ENCODE measurements at places on chromosomes 7 and 10.

DNA sequence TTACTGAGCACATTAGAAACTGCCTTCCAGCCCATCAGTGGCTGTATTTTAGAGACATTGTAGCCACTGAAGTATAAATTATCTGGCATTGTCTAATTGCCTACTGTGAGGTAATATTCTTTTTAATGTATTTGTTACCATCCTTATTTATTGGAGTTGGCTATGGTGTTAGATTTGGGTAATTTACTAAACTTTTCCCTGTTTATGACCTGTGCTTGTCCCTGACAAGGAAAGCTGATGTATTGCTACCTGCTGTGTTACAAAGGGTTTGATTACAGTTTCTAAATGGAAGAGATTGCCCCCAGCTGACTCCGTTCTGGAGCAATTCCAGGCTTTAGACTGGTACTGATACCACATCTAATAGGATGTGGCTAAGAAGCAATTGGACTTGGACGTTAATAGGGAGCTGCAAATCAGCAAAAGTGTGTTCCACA is 12.3 kb upstream of the ASCC1 start:
- no peak for DNase-seq

- no peak for DNase-seq
Measured at GRCh38 chr7:38748056-38748610, 117.0 kb upstream of the AMPH start.

DNA sequence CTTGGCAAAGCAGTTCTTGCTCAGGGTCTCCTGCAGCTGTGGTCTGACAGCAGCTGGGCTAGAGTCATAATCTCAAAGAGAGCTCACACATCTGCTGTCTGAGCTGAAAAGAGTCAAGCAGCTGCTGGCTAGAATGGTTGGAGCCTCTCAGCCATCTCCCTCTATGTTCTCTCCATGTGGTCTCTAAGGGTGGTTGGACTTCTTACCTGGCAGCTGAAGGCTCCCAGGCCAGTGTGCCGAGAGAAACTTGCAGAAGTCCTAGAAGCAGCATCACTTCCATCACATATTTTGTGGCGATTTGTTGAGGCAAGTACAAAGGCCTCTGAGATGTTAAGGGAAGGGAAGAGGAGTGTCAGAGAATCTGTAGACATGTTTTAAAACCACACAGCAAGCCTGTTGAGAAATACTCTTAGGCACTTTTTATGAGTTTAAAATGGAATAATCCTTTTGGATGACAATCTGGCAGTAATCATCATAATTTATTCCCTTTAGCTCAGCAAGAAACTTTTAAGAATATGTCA is 93.2 kb downstream of the REEP3 start:
- DNase-seq: no peak

GRCh38 chr10:30176182-30176581 is 116.8 kb upstream of the JCAD start:
- no peak for DNase-seq

DNA sequence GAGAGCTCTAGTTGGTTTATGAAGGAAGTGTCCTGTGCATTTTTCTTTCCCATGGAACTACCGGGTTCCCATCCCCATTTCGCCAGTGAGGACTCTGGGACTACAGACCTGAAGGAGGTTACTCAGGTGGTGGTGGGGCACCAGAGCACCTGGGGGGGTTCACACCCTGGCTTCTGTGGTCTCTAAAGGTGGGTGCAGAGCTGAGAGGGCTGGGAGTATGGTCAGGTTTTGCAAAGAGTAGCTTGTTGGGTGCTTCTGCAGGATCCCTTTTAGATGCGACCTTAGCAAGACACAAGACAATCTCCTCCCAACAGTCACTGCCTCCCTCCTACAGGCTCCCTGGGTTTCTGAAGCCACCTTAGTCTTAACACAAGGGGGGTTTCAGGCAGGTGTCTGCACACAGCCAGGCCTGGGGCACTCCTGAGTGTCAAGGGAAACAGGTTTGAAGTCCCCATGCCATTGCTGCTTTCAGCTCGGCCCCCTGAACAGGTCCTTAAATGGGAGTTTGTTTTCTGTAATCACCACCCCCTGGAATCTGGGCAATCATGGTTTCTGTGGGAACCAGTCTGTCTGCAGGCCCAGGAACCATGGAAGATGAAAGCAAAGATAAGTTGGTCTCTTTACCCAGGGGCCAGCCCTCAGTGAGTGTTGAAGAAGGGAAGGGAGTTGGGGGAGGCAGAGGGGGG is 9.9 kb upstream of the CXCL12 start:
- DNase-seq: no peak

DNA sequence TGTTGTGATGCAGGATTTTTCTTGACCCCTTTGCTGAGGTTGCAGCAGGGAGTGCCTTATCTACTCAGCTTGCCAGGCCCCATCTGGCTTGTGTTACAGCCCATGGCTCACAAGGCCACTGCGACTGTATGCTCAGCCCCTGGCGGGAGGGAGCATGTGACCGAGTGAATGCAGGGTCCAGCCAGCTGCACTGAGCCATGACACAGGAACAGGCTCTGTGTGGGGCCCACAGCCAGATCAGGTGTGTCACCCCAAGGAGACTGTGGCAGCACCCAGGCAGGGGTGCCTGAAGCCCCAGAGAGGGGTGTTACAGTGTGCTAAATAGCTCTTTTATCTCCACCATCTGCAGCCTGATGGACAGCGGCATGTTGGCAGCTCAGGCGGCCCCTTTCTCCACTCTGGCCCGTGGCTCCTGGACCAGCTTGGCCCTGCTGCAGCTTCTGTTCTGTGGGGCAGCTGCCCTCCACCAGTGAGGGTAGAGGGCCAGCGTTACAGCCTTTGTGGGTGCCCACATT is 2.6 kb upstream of the PCBD1 start:
- DNase-seq: no peak

GRCh38 chr7:154627646-154628290 is 375.2 kb downstream of the PAXIP1 start:
- no peak for DNase-seq

DNA sequence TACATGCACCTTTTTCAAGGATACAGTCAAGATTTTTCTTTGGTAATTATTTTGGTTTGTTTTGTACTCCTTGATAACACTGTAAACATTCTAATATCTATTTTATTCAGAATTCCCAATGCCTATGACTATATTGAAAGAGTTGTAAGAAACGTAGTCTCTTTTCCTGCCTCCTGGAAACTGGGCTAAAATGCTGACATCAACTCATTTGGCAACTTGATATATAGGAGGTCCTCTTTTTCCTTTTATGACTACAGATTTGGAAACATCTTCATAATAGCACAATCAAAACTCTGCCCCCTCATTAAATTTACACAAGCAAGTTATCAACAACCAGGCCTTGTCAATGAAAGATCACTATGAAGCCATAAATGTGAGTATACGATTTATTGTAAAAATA is 422.3 kb upstream of the PCDH15 start:
- DNase-seq: no peak

DNA sequence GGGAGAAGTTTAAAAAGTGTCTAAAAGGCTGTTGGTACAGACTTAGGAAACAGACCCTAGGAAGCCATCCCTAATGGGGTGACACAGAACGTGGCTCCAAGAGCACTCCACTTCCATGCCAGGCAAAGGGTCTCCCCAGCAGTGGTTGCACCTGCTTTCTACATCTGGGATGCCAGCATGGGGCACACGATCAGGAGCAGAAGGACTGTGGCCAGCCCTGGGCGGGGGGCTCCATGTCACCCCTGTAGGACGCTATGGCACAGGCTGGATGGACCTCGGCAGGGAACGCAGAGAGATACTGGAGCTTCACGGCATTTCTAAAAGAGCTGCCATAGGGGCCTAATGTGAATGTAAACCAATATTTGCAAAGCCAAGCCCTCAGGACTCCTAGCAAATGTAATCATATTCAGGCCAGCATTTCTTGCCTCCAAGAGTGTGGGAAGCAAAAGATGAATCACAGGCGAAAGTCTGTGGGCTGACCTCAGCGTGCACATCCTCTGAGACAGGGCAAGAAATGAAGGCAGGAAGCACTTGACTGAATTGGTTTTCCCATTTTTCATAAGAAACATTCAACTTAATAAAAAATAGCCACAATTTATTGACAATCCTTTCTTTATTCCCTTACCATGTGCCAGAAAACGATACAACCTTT is 93.9 kb downstream of the ATXN7L1 start:
- peak; percentile 18 for DNase-seq

- no peak for DNase-seq
Measured at GRCh38 chr7:35389636-35390035, 135.7 kb upstream of the TBX20 start.

DNA sequence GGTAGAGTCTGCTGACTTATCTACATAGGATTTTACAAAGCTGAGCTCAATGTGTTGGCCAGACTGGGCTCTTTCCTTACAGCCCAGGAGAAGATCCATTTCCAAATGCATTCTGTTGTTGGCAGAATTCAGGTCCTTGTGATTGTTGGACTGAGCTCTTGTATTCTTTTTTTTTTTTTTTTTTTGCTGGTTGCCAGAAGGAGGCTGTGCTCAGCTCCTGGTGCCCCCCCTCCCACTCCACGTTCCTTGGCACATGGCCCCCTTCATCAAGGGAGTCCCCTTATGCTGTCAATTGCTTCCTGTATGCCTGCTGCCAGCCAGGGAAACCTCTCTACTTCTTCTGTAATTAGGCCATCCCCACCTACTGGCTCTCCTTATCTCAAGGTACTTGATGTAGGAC is 518.1 kb upstream of the AKR1E2 start:
- DNase-seq: no peak

DNA sequence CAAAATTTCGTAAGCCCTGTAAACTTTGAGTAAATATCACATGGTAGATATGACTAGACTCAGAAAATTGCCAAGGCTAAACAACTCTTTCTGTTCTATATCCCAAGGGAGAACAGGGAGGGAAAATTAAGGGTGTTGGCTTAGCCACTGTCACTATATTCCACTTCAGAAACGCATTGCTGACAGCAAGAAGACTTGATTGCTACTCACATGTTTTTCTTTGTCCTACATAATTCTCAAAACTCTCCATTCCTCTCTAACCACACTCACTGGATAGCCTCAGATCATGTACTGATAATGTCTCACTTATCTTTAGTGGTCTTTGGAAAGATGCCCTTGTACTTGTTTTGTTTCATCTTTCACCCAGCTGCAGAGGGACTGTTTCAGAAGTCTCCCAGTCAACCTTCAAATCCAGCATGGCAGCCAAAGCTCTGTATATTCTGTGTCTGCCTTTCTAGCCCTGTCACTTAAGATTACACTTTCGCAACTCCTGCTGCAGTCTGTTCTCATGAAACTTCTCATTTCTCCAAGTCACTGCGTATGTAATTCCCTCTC is 582.4 kb upstream of the FZD8 start:
- no peak for DNase-seq

Data from stimulated activated CD4-positive, alpha-beta T cell treated with anti-CD3 and anti-CD28 coated beads, Interleukin-12 subunit alpha, Interleukin-12 subunit beta, amount 100 ng/mL, for 4 hours (primary cell).